ENCODE measurements at places on chromosomes 7 and 10. TPM values are rescaled to one million over a fixed set of nuclear protein-coding genes. Genes with fewer than 3 reads are reported as not detected.

HK1 gene
- 134 TPM for total RNA-seq

FAM221A gene
- 2.8 TPM for total RNA-seq

TBRG4 gene
- total RNA-seq, result 73.6 TPM

TMEM248 gene
- 101 TPM for total RNA-seq

SSC4D gene
- total RNA-seq, result 0.79 TPM

ENTPD1 gene
- 3.5 TPM for total RNA-seq

KNDC1 gene
- total RNA-seq, result 0.13 TPM

DPY19L1 gene
- total RNA-seq, result 49.9 TPM

CLIP2 gene
- total RNA-seq, result 30.0 TPM

MUC3A gene
- total RNA-seq, result not detected

FEZF1 gene
- not detected for total RNA-seq

ZP3 gene
- total RNA-seq, result 0.60 TPM

ARMH3 gene
- 6.1 TPM for total RNA-seq

HGF gene
- 0.69 TPM for total RNA-seq

NRP1 gene
- 134 TPM for total RNA-seq

TBC1D12 gene
- total RNA-seq, result 11.5 TPM

JCAD gene
- 27.5 TPM for total RNA-seq

GPRIN2 gene
- not detected for total RNA-seq

UBTD1 gene
- total RNA-seq, result 29.5 TPM

KCNIP2 gene
- not detected for total RNA-seq

EPHB4 gene
- 146 TPM for total RNA-seq

NPFFR1 gene
- not detected for total RNA-seq

CYTH3 gene
- 16.5 TPM for total RNA-seq

TMEM178B gene
- not detected for total RNA-seq

CALHM2 gene
- total RNA-seq, result 25.2 TPM

CPN1 gene
- total RNA-seq, result not detected

AKR1C4 gene
- not detected for total RNA-seq

OR2A7 gene
- total RNA-seq, result not detected

BLNK gene
- total RNA-seq, result not detected

CPA1 gene
- not detected for total RNA-seq

UPK3B gene
- 1.1 TPM for total RNA-seq

MOGAT3 gene
- not detected for total RNA-seq

CARD11 gene
- 0.27 TPM for total RNA-seq

IKZF1 gene
- not detected for total RNA-seq

KCND2 gene
- 0.05 TPM for total RNA-seq

RP9 gene
- total RNA-seq, result 16.0 TPM

RNF32 gene
- 0.39 TPM for total RNA-seq

PDE1C gene
- 7.2 TPM for total RNA-seq

TUBB8 gene
- total RNA-seq, result 0.13 TPM

TCERG1L gene
- not detected for total RNA-seq

CALML3 gene
- not detected for total RNA-seq

CLDN15 gene
- total RNA-seq, result 3.9 TPM

GATA3 gene
- under 0.01 TPM for total RNA-seq

GIMAP7 gene
- 20.4 TPM for total RNA-seq

AKR1C2 gene
- 0.89 TPM for total RNA-seq

AUTS2 gene
- 1.2 TPM for total RNA-seq
